ENCODE measurements at places on chromosomes 3 and 15.

GRCh38 chr15:25987638-25988037 lies 124.5 kb upstream of the ATP10A start:
- DNase-seq: no peak

DNA sequence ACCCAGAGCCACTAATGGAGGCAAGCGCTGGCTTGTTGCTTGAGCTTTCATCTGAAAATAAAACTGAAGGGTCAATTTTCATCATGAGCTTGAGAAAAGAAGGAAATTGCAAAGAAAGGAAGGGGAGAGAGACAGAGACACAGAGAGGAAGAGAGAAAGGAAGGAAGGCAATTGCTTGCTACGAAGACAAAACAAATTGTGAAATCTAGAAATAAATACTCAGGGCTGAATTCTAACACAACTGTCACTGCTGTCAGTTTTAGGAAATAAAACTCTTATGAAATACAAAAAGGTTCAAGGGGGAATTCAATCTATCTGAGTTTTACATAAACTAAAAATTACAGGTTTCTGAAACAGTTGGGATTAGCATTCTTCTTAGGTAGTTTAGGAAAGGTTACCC lies 36.7 kb downstream of the FOXP1 start:
- DNase-seq: no peak

- DNase-seq: no peak
Observed at GRCh38 chr3:172201136-172201869, 161.9 kb downstream of the FNDC3B start.

DNA sequence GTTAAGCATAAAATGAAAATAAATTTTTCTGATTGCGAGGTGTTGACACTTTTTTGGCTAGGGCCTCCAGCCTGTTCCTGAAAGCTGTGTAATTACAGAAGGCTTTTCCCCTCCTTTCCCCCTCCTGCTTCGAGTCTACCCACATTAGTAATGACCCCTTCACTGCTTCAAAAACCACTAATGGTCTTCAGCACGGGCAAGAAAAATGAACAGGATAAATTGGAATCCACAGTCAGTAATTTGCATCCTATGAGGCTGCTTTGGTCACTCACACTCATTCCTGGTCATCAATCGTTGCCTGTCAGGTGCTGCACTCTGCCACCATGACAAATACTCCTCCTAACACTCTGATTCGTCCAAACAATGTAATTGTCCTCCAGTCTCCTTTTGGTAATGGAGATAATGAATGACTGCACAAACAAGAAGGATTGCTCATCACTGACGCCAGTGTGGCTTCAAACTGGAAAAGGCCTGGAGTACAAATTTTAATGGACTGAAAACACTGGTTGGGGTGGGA lies 148.6 kb downstream of the MEIS2 start:
- DNase-seq: peak; percentile 45

DNA sequence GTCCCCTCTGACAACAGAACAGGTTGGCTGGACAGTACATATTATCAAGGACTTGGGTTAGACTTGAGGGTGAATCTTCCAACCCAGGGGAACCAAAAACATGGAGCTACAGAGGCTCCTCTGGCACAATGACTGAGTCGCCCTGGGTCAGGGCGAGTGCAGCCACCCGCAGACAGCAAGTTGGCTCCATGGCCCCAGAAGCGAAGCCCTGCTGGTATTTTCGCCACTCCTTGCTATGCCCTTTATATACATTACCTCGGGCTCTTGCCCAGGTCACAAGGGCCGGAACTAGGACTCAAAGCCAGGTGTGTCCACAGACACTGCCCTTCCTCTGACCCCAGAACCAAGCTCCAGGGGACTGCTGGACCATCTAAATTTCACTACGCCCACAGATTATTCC lies 64.6 kb downstream of the ADCY5 start:
- DNase-seq: no peak

- no peak for DNase-seq
Observed at GRCh38 chr3:174002543-174002942, 605.0 kb downstream of the NLGN1 start.

DNA sequence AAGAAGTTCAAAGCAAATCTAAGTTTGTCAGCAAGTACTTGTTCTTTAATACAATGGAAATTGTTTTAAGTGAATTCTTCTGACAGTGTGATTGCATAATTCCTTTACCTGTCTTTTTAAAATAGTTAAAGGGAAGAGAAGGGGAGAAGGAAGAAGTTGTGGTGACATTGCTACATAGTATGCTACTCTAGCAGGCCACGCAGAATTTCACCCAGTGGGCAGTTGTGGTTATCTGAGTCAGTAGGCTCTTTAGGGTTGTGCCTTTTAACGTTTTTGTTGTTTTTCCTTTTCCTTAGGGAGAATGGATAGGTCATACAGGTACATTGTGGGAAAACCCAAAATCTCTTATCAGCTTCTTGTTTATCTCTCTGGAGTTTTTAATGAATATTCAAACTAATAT lies 40.4 kb downstream of the KIF15 start:
- DNase-seq: no peak

DNA sequence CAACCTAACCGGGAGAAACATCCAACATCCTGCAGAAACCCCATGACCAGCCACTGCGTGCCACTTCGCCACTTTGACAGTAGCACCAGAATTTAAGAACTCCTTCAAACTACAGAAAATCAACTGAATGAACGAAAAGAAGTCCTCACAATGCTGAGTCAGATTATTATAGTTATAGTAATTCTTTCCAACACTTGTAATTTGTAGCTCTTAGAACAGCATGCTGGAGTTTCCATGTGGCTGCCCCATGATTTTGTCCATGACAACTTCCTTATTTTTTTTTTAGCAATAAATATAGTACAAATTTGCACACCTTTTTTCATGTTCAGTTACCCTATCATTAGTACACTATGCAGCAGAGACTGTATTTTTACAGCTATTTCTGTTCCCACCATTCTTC lies 26.1 kb upstream of the SSR3 start:
- DNase-seq: no peak

- DNase-seq: no peak
Observed at GRCh38 chr15:89455535-89455934, 40.8 kb downstream of the RHCG start.

- no peak for DNase-seq
Observed at GRCh38 chr3:188978421-188979171, 193.2 kb upstream of the TPRG1 start.

- no peak for DNase-seq
Observed at GRCh38 chr3:19688767-19689166, 245.2 kb downstream of the EFHB start.

GRCh38 chr3:45965653-45966052 lies 22.4 kb downstream of the CXCR6 start:
- no peak for DNase-seq

GRCh38 chr15:68062946-68063465 lies 8.9 kb downstream of the PIAS1 start:
- DNase-seq: no peak

- DNase-seq: no peak
Observed at GRCh38 chr15:44188795-44189194, 6.3 kb downstream of the FRMD5 start.

DNA sequence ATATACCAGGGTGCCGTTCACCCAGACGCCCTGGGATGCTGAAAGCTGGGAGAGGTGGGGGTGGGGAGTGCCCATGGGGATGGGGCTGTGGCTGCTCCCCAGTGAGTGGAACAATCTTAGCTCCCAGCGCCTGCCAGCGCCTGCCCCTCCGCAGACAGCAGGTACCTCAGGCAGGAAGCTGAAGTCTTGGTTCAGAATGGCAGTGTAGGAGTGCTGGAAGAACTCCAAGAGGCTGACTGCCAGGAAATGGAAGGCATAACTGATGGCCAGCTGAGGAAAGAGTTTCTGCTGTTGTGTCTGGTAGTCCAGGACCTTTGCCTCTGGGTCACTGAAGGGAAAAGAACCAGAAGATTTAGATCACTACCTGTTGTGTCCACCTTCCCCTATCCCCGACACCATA lies 8.4 kb downstream of the ACOX2 start:
- DNase-seq: no peak

DNA sequence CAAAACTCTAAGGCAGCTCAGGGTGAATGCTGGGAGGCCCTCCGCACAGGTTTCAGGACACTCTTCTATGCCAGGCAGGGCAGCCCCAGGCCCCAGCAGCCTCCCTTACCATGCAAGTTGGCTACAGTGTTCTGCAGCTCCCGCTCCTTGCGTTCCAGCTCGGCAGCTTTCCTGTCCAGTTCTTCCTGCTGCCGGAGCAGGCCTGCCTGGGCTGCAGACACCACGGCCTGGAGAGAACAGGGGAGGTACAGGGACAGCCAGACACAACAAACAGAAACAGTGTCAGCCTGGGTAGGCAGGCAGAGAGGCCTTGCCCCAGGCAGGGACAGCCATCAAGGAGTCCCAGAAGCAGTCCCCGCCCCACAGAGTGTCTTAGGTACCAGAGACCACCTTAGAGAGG lies 9.0 kb upstream of the ULK3 start:
- no peak for DNase-seq

- DNase-seq: no peak
Observed at GRCh38 chr15:98923171-98923570, 84.4 kb downstream of the PGPEP1L start.

DNA sequence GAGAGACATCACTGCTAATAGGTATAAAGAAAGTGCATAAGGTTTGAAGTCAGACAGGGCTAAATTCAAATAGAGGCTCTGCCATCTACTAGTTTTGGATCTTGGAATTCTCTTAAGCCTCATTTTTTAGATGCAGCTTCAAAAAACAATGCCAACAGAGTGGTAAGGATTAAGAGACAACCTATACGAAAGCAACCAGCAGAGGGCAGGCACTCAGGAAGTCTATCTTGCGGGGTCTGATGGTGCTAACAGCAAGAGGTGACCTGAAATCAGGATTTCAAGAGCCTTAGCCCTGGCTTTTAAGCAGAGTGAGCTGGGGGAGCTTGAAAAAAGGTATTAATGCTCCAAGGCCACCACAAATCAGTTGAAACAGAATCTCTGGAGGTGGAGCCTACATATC lies 40.7 kb downstream of the LDHAL6B start:
- no peak for DNase-seq

DNA sequence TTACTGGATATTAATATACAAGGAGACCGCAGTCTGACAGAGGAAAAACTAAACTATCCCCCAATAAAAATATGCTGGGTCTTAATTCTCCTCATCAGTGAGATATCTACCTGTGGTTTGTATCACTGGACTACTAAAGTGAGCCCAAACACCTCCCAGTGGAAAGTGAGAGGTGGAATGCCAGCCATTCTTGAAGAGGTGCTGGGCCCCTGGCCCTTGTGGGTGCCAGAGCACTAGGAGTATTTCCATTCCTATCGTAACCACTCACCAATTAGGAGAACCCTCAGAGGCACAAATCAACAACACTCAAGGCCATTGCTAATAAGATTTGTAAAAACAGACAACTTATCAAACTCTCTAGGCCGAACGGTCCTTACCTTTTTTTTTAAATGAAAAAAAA lies 121.5 kb upstream of the TSPAN3 start:
- DNase-seq: no peak

DNA sequence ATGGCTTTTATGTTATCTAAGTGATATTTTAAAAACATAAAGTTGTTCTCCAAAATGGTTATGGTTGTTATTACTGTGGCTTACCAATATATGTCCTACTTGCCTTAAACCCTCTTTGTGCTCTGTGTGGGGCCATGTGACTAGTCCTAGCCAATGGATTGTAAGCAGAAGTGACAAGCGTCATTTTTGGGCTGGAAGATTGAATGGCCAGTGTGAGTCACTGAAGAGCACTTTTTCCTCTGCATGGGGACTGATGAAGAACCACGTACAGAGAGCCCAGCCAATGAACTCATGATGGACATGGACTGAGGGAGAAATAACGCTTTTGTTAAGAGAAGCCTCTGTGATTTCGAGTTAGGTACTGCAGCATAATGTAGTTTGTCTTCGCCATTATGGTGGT lies 332.7 kb downstream of the EDEM1 start:
- no peak for DNase-seq

DNA sequence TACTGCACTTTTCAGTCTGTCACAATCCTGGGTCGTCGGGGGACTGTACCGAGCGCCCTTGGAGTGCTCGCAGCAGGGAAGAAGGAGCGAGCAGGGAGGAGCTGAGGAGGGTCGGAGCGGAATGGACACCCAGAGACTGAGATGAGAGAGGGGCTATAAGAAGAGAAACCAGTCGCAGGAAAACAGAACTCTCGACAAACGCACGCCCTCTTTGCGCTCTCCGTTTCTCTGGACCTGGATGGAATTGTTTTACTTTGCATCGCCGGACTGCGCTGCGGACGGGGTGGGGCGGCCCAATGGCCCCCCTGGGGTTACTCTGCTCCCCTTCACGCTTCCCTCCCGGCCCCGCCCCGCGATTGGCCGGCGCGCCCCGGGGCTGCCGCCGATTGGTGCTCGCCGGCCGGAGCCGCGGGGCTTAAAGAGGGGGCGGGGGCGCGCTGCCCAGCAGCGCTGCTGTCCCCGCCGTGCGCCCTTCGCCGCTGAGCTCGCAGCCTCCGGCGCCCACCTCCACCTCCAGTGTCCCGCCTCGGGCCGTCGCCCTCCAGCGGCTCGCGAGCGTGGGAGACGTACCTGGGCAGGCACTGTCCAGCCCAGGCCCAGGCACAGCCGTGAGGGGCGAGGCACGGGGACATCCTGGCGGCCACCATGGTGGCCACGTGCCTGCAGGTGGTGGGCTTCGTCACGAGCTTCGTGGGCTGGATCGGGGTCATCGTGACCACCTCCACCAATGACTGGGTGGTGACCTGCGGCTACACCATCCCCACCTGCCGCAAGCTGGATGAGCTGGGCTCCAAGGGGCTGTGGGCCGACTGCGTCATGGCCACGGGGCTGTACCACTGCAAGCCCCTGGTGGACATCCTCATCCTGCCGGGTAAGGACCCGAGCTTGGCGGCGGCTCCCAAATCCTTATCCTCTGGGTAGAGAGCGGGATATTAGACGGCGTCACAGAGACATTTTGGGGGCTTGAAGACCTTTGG lies at the start of gene CLDN11:
CLDN11 (plus strand) TSS at position 447 of the 977 bp plus-strand sequence; CDS start at position 646, 199 bp downstream.
- no peak for DNase-seq

DNA sequence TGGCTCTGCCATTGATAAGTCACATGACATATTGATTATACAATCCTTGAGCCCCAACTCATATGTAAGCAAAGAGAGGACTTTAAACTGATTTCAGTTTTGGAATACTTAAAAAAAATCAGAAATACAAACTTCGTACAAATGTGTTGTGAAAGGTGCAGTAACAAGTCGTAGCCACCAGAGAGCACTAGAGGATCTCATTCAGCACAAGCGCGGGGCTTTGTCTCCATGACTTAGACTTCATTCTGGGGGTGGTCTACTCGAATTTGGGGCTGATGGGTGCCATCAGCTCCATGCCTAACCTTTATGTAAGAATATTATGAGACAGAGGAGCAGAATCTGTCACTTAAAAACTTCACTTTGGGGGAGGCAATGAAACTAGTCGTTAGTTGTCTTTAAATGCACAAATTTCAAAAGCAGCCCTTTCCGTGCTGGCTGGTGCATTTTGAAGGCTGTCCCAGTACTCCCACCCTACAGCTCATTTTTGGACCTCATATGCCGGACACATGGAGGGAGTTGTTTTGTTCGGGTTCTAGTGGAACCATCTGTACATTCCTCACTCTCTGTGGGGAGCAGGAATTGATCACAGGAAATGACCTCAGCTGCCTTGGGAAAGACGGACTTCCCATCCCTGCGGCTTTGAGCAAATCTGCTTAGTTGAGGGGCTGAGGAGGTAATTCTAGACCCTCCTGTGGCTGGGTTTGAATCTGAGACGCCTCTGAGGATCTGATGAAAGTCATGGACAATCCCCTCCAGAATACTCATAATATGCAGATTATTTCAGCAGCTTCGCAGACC lies 27.5 kb upstream of the MASP1 start:
- DNase-seq: peak; percentile 34
